ENCODE measurements at places on chromosomes 11 and 22. TPM values are rescaled to one million over a fixed set of nuclear protein-coding genes. Genes with fewer than 3 reads are reported as not detected.

- H3K4me1 ChIP-seq = no peaks in the 10 kb centered on the region
- no peak for DNase-seq
- no peak overlapping the region for H3K4me3 ChIP-seq
- H3K27me3 ChIP-seq = no peaks in the 10 kb centered on the region
- H3K27ac ChIP-seq = no peak overlapping the region
Measured at GRCh38 chr11:59918480-59918879, 19.8 kb upstream of the OOSP1 start.

- no peak overlapping the region for H3K4me3 ChIP-seq
- no peaks in the 10 kb centered on the region for H3K4me1 ChIP-seq
- H3K36me3 ChIP-seq = no peaks in the 10 kb centered on the region
- no peak overlapping the region for H3K27ac ChIP-seq
- no peak for DNase-seq
Measured at GRCh38 chr22:34416022-34416860, 496.0 kb upstream of the LARGE1 start.

DNA sequence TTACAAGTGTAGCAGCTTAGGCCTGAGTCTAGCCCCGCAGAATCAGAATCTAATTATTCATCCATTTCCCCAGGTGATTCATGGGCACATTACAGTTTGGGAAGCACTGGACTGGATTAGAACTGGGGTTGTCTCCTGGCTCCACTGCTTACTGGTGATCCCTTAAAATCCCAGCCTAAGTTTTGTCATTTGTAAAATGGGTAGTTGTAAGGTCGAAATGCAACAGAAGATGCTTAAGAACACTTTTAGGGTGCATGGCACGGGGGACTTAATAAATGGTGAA lies 1.3 kb downstream of the STX3 start:
- H3K27ac ChIP-seq = no peak overlapping the region
- peaks cover 11% of the 10 kb centered on the region for H3K4me1 ChIP-seq
- H3K27me3 ChIP-seq = no peaks in the 10 kb centered on the region
- peak overlapping the region; percentile 90 for H3K4me3 ChIP-seq
- H3K36me3 ChIP-seq = no peaks in the 10 kb centered on the region

- no peak overlapping the region for H3K4me3 ChIP-seq
- no peaks in the 10 kb centered on the region for H3K27me3 ChIP-seq
- H3K4me1 ChIP-seq = no peaks in the 10 kb centered on the region
- no peak for DNase-seq
- H3K27ac ChIP-seq = no peak overlapping the region
Measured at GRCh38 chr11:77110836-77111235, 8.2 kb downstream of the OMP start.

DNA sequence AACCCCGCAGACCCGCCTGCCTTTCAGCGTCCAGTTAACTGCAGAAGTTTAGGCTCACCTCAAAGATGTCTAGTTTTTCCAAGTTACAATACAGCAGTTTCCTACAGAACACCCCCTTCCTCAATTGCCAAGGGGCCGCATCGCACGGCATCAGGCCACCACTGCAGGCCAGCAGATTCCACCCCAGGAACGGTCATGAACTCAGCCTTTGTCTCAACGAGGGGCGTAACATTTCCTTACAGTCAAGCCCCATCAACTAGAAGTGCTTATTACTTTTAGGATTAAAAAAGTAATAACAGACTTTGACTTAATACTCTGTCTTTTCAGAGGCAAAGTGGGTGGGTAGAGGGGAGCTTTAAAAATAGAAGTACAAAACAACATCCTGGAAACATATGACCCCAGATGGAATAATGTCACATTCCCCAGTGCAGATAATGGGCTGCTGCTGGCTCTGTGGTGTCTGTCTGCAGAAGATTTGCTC lies 36.3 kb downstream of the PPP2R1B start:
- H3K4me3 ChIP-seq = no peak overlapping the region
- H3K27ac ChIP-seq = no peak overlapping the region
- H3K36me3 ChIP-seq = no peaks in the 10 kb centered on the region
- no peaks in the 10 kb centered on the region for H3K27me3 ChIP-seq
- DNase-seq = no peak

DNA sequence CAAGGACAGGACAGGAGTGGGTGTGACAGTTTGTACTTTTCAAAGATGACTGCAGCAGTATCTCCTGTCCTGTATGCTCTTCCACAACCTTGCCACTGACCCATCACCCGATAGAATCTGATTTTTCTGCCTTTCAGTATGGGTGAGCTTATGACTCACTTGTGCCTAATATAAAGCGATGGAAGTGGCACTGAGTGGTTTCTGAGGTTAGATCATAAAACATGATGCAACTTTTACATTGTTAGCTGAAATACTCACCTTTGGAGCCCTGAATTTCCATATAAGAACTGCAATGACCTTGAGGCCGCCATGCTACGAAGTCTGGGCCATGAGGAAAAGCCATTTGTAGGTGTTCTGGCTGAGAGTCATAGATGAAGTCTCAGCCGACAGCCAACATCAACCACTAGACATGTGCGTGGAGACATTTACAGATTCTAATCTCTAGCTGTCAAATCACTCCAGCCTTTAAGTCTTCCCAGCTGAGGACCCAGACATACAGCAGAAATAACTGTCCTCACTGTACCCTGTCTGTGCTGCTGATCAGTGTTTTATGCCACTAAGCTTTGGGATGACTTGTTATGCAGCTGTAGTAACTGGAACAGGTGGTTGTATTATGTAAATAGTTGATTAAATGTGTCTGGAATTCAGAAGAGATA lies 105.9 kb upstream of the ARHGAP20 start:
- DNase-seq = no peak
- no peaks in the 10 kb centered on the region for H3K36me3 ChIP-seq
- no peaks in the 10 kb centered on the region for H3K27me3 ChIP-seq
- H3K4me1 ChIP-seq = no peaks in the 10 kb centered on the region
- H3K27ac ChIP-seq = no peak overlapping the region

GRCh38 chr11:1777737-1778136 lies 14.0 kb upstream of the CTSD start:
- peaks cover 13% of the 10 kb centered on the region for H3K4me1 ChIP-seq
- H3K36me3 ChIP-seq = no peaks in the 10 kb centered on the region
- no peak overlapping the region for H3K4me3 ChIP-seq
- no peaks in the 10 kb centered on the region for H3K27me3 ChIP-seq
- H3K27ac ChIP-seq = no peak overlapping the region
- no peak for DNase-seq

DNA sequence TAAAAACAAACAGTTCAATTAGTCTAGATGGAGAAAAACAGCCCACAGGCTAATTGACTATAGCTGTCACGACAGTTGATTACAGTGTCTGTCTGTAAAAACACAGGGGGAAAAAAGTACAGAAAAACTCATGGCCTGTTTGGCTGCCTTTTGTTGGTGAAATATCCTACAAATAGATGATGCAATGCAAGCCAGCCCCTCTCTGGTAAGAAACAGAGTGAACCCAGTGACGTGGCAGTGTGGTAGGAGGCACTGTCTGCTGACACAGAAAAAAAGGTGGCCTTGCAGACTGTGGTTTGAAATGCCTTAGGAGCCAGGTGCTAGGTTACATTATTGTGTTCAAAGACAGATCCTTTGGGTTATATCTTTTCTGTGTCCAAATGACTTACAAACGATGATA lies 431.4 kb upstream of the CCDC90B start:
- no peak overlapping the region for H3K4me3 ChIP-seq
- no peak for DNase-seq
- peaks cover 5% of the 10 kb centered on the region for H3K4me1 ChIP-seq
- H3K36me3 ChIP-seq = no peaks in the 10 kb centered on the region

DNA sequence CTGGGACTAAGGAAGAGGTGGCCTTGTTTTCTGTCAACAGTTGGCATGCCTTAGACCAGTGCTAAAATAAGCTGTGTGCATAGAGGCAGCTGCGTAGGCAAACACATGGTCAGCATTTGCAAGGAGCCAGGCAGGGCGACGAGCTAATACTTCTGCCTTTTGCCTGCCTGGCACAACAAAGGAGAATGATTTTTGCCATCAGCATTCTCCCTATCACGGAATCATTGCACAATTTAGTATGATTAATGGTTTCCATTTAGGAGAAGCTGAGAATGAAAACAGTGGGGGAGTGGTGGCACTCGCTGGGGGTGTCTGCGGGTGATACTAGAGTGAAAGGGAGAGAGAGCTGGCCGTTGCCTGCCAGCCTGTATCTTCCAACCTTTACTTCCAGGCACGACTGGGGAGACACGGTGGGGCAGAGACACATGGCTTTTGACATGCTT lies 336.0 kb downstream of the CADM1 start:
- no peak for DNase-seq
- H3K4me3 ChIP-seq = no peak overlapping the region
- peaks cover 18% of the 10 kb centered on the region for H3K4me1 ChIP-seq
- H3K36me3 ChIP-seq = no peaks in the 10 kb centered on the region
- no peak overlapping the region for H3K27ac ChIP-seq

- no peak overlapping the region for H3K27ac ChIP-seq
- H3K4me3 ChIP-seq = no peak overlapping the region
- no peak for DNase-seq
- no peaks in the 10 kb centered on the region for H3K36me3 ChIP-seq
Measured at GRCh38 chr11:45768486-45768885, 36.5 kb upstream of the SLC35C1 start.

DNA sequence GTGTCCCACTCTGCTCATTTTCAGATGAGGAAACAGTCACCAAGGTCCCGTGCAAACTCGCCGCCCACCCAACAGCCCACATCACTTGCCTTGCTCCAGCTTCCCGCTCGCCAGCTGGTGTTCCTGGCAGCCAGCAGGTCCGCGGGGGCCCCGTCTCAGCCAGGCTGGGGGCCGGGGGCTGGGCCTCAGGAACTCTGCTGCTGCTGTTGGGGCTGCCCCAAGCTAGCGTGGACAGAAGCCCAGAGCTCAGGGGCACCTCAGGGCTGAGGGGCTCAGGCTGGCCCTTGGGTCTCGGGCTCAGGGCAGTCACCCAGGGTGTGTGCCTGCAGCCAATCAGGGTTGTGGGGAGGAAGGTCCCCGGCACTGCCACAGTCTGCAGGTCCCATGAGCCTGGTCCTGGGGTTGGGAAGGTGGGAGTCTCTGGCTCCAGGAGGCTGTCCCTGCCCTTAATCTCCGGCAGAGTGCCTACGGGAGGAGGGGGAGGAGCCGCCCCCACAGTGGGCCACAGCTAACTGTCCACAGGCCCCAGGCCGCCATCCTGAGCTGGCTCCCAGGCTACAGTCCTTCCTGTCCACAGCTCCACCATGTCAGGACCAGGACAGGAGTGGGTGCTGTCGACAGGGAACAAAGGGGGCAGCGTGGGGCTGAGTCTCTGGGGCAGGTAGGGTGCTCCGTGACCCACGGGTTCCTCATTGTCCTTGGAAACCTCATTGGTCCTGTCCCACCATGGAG lies 65.2 kb downstream of the ARFGAP3 start:
- H3K27me3 ChIP-seq = no peaks in the 10 kb centered on the region
- DNase-seq = no peak
- no peak overlapping the region for H3K4me3 ChIP-seq

DNA sequence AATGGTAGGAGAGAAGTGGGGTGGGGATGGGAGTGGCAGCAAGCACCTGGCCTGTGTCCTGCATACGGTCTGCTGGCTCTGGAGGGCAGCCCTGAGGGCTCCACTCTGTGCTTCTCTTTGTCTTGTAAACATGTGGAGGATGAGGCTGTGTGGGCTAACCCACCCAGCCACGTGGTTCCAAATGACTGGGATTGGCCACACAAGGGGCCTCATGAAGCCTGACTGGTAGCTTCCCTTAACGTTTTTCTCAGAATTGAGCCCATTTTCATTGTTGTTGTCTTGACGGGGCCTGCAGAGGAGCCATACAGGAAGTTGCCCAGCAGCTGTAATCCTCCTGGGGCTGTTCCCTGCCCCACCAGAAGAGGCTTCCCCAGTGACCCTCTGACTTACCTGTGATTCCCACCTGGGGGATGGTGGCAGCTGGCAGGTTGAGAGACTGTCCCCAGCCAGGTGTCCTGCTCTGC lies 18.0 kb downstream of the DERL3 start:
- no peaks in the 10 kb centered on the region for H3K27me3 ChIP-seq
- no peak for DNase-seq
- no peaks in the 10 kb centered on the region for H3K4me1 ChIP-seq
- H3K36me3 ChIP-seq = peaks cover 13% of the 10 kb centered on the region
- no peak overlapping the region for H3K27ac ChIP-seq

- H3K4me3 ChIP-seq = no peak overlapping the region
- no peak overlapping the region for H3K27ac ChIP-seq
Measured at GRCh38 chr11:19546325-19546724, 166.3 kb upstream of the NAV2 start.

DNA sequence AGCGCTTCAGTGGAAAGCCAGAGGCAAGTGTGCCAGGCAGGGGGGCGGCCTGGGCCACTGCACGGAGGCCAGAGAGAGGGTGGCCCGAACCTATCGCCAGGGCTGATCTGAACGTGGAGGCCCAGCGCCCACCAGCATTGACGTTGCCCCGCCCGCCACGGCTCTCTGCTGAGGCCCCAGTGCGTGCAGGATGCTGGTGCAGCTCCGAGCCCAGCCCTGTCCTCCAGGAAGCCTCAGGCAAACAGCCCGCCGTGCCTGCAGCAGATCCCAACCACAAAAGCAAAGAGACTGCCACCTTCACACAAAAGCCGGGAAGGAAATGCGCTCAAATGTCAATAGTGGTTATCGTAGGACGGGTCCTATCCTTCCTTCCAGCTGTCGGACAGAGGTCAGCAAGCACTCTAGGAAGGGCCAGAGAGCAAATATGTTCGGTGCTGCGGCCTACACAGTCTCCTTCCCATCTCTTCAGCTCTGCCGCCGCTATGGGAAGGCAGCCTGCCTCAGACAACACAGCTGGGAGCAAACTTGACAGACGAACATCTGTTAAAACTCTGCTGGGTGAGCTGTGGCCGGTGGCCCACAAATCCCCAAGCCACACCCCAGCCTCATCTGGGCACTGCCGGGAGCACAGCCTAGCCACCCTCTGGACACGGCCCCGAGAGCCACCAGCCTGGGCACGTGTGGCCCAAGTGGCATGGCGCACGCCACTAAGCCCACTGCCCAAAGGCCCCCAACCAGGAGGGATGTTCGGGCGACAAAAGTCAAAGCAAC lies 146.2 kb downstream of the CRYBB2 start:
- no peaks in the 10 kb centered on the region for H3K27me3 ChIP-seq
- DNase-seq = no peak
- no peak overlapping the region for H3K27ac ChIP-seq
- peaks cover 4% of the 10 kb centered on the region for H3K4me1 ChIP-seq
- H3K36me3 ChIP-seq = no peaks in the 10 kb centered on the region
- H3K4me3 ChIP-seq = no peak overlapping the region

GRCh38 chr11:128463979-128464378 lies 123.4 kb downstream of the ETS1 start:
- no peak overlapping the region for H3K4me3 ChIP-seq
- H3K4me1 ChIP-seq = no peaks in the 10 kb centered on the region
- H3K27ac ChIP-seq = no peak overlapping the region
- H3K36me3 ChIP-seq = no peaks in the 10 kb centered on the region
- H3K27me3 ChIP-seq = no peaks in the 10 kb centered on the region

GRCh38 chr11:16505481-16505880 lies 149.1 kb upstream of the SOX6 start:
- no peak for DNase-seq
- no peaks in the 10 kb centered on the region for H3K27me3 ChIP-seq
- no peaks in the 10 kb centered on the region for H3K4me1 ChIP-seq

Gene BTG4
- total RNA-seq = not detected

Gene LTBP3
- 12.8 TPM for total RNA-seq

Gene DCDC1
- total RNA-seq = 0.52 TPM

Gene RHOG
- total RNA-seq = 28.3 TPM

Gene TCIRG1
- 25.3 TPM for total RNA-seq

Gene CASP12
- total RNA-seq = not detected

Gene HTR3A
- 6.5 TPM for total RNA-seq

Gene OR52I2
- total RNA-seq = not detected

Gene LMO2
- 2.0 TPM for total RNA-seq

Gene OR51Q1
- total RNA-seq = not detected

Gene TIMM10B
- 45.6 TPM for total RNA-seq
